ENCODE measurements at places on chromosomes 11 and 22.

DNA sequence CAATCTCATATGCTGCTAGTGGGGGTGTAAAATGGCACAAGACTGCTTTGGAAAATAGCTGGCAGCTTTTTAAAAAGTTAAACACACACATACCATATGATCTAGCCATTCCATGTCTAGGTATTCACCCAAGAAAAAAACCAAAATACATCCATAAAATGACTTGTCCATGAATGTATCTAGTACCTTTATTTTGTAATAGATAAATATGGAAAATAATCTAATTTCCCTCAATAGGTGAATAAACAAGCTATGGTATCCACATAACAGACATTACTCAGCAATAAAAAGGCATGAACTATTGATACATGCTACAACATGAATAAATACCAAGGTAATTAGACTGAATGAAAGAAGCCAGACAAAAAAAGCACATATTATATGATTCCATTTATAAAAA, 22.9 kb downstream of the RNF141 start:
- DNase-seq, result no peak

- DNase-seq, result no peak
These were observed 217.7 kb downstream of the CNTN5 start for GRCh38 chr11:99238401-99238800.

DNA sequence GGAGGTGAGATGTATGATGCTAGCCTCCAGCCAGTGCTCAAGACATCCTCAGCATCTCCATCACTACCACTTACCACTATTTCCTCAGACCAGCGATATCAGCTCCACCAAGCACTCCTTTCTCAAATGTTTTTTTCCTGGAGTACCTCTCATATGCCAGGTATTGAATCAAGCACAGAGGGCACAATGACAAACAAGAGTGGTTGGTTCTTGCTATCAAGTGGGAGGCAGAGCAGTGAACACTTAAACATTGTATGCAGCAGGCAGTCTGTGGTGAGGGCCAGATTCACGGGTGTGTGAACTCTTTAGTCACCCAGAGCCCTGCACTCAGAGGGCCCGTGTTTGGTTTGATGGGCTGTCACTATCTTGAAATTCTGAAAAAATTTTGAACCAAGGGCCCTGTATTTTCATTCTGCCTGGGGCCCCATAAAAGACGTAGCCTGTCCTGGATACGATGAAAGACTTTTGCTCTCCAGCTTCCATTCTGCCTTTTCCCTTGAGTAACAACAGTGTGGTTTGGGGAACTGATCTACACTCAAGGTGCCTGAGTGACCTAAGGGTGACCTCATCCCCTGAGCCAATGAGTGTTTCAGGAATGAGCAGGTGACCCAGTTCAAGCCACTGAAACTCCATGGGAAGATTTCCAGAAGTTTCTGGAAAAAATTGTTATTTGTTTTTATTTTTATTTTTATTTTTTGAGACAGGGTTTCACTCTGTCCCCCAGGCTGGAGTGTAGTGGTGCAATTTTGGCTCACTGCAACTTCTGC, 348.4 kb upstream of the NARS2 start:
- no peak for DNase-seq

DNA sequence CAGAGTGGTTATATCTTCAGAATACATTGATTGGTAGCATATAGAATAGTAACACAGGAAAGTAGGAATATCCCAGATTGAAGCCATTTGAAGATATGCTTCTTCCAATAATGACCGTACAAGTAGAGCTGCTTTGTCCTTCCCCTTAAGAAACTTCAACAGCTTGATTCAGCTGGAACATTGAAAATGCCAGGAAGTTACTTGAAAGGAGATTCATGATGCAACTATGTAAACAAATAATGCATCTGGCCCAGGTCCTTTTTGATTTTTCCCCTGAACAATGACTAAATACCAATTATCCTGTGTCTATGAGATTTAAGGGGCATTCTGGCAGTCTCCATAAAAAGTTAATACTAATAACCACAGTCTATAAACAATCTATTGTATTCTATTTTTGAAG, 3.0 kb downstream of the DKK3 start:
- no peak for DNase-seq

DNA sequence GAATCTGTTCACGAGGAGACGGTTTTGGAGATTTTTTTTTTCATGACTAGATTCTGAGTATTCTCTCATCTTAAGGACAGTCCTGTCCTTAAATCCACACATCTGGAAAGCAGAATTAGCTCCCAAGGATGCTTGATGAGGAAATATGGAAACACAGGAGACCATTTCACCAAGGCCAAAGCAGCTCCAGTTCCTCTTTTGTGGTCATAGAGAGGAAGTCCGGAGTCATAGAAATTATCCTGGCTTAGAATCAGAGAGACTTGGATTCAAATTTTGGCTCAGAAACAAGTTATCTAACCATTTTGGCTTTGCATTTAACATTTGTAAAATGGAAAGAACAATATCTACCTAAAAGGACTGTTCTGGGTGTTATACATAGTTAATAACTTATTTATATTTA, 7.3 kb upstream of the TEAD1 start:
- no peak for DNase-seq

DNA sequence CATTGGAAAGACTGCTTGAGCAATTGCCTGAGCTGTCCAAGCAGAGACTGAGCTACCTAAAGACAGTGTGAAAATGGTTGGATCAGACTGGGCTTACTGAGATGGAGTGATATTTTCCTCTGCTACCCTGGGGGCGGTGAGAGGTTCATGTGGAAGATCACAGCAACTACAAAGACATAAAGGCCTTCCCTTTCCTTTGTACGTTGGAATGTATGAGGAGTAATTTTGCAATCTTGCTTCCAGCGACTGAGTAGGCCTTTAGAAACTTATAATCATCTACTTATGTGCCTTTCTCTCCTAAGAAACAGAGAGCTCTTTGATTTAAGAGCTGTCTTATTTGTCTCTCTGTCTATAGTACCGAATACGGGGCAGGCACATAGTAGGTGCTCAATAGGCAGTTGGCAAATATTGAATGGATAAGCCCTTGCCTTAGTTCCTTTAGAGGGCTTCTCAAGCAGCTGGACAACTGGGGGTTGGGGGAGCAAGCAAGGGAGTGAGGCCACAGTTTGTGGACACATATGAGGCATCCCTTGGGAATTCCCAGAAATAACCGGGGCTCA, 2.4 kb upstream of the HEPACAM start:
- DNase-seq, result no peak

DNA sequence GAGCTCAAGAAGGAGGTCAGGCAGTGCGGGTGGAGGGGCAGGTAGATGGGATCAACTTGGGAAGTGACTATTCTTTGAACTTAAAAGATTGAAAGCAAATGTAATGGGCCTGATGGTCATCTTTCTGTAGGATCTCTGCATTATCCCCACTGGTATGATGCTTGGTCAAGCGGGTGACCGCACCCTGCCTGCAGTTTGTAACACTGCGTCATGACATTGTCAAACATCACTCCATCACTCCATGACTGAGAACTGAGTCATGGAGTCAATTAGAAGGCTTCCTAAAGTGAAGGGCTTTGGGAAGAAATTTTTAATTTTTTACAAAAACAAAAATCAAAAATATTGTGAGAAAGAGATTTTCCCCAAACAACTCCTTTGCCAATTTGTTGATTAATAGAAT, 62.4 kb upstream of the BMAL1 start:
- DNase-seq, result no peak

GRCh38 chr11:10351765-10352641, 47.1 kb downstream of the ADM start:
- peak; percentile 94 for DNase-seq

- no peak for DNase-seq
These were observed 1.6 kb downstream of the CD81 start for GRCh38 chr11:2378527-2379210.

GRCh38 chr11:100619484-100619883, 67.6 kb upstream of the ARHGAP42 start:
- no peak for DNase-seq

GRCh38 chr11:121773076-121773475, 320.3 kb upstream of the SORL1-AS1 start:
- DNase-seq, result no peak

GRCh38 chr11:108734956-108735559, 70.2 kb downstream of the DDX10 start:
- DNase-seq, result no peak

GRCh38 chr11:12148882-12149281, 38.5 kb downstream of the MICAL2 start:
- no peak for DNase-seq

DNA sequence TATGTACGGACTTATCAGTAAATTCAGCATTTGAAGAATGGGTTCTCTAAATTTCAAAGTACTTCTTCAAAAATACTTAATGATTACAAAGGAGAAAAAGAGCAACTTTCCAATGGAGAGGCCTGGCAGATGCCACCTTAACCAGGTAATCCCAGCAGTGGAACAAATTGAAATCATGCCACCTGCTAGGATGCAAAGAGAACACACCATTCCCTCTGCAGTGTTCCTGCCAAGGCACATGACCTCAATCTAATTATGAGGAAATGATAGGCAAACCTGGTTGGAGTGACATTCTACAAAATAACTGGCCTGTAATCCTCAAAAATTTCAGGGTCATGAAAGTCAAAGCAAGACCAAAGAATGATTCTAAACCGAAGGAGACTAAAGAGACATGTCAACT, 21.5 kb downstream of the TNRC6B start:
- DNase-seq, result no peak

GRCh38 chr11:44143987-44144909, 48.8 kb downstream of the EXT2 start:
- DNase-seq, result no peak

DNA sequence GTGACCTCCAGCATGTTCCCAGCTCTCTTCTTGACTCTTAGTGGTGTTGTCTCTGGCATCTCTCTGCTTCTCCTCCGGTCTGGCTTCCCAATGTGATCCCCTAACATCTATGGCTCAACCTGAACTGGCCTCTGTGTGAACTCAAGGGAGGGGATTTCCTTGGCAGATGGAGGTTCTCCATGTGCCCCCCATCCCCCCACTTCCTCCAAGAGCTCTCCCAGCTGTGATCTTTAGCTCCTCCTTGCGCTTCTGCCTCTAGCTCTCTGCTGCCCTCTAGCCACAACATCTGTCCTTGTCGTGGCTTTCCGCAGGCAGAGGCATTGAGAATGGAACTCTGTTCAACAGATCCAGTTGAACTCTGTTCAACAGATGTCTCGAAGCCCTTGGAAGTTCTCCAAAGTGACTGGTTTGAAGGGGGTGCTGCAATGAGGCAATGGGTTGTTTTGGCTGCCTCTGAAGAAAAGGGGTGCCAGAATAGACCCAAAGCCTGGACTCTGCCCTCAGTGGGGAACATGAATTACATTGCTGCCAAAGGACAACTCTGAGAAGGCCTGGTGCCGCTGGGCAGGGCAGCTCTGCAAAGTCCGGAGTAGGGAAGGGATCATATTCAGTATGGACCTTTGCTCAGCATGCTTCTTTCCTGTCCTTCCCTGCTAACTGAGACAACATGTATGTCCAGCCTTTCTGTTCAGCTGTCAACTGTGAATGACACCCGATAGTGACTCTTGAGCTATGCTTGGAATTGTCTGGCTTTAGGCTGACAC, 61.9 kb downstream of the ADM start:
- DNase-seq, result peak; percentile 89

GRCh38 chr11:96207459-96208449, 135.2 kb downstream of the MAML2 start:
- no peak for DNase-seq

DNA sequence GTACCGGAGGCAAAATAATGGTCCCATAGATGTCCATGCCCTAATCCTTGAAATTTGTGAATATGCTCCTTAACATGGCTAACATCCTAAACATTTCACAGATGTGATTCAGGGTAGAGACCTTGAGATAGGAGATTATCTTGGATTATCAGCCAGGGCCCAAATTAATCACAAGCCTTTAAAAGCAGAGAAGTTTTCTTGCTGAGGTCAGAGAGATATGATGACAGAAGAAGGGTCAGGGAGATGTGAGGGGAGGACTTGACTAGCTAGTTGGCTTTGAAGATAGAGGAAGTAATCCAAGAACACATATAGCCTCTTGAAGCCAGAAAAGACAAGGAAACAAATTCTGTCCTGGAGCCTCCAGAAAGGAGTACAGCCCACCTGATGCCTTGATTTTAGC, 19.1 kb upstream of the FDX1 start:
- no peak for DNase-seq

All from NT2/D1 (cell line).